ENCODE measurements at places on chromosomes 2 and 18. TPM values are rescaled to one million over a fixed set of nuclear protein-coding genes. Genes with fewer than 3 reads are reported as not detected.

DNA sequence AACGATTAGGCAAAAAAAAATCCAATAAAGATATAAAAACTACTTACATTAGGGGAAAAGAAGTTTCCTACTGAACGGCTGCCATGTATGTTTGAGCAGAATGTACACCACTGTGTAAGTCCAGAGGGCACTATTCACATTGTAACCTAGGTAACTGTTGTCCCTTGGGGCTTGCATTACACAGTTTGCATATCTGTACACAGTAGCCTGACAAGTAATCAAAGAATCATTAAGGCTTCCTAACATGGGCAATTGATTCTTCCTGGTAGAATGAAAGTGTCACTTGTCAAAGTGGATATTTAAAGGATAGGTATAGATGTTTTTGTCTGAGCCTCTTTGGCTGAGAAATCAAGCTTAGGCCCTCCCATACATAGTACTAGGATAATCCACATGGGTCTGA lies 39.1 kb downstream of the PLEK start:
- DNase-seq, result no peak

- no peak for DNase-seq
Observed at GRCh38 chr18:12409469-12409868, 1.7 kb downstream of the PRELID3A start.

DNA sequence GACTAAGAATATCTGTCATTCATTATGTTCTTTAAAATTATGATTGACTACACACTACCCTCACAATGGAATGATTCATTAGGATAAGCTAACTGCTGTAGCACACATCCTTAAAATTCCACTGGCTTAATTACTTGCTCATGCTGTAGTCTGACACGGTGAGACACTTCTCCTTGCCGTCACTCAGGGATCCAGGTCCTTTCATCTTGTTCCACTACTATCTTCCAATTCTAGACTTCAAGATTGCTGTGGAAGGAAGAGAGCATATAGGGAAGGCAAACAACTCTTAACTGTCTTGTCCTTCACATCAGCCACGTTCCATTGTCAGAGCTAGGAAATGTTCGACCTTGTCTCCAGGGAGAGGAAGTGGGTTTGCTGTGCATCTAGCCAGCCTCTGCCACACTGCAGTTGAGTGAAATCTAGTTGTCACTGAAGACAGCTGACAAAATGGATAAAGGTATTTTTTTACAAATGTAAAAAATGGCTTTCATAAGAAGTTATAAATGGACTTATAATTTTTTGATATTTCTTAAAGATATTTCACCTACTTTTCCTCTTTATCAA lies 30.1 kb downstream of the GREB1L start:
- no peak for DNase-seq

The SFTPB gene
- total RNA-seq, result not detected

The SOX11 gene
- total RNA-seq, result not detected

Data from bronchial epithelial cell (primary cell).